ENCODE measurements at places on chromosomes 3 and 15.

DNA sequence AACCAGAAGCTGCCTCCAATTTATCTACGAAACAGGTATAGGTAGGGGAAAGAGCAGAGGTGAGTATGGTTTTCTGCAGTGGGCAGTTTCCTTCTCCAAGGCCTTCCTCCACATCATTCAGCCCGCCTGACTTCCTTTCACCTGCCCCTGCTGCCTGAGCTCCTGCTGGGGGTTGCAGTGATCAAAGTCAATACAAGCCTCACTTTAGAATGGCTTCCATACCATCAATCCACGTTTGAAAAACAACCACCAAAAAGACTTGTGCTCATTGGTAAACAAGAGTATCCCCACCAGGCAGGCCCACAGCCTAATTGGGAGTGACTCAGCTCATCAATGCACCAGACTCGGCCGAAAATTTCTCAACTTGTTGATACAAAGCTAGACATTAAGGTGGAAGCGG, 159.9 kb downstream of the MAGI1 start:
- DNase-seq: peak; percentile 33

GRCh38 chr15:47505712-47506328, 211.5 kb upstream of the SEMA6D start:
- DNase-seq: no peak

- DNase-seq: no peak
Observed at GRCh38 chr3:123028233-123028828, 768 bp upstream of the SEMA5B start.

GRCh38 chr3:100765437-100765975, 56.2 kb downstream of the TFG start:
- DNase-seq: no peak

- DNase-seq: no peak
Observed at GRCh38 chr15:24748812-24749439, 73.4 kb downstream of the NPAP1 start.

GRCh38 chr3:11019116-11019819, 26.7 kb downstream of the SLC6A1 start:
- DNase-seq: no peak

DNA sequence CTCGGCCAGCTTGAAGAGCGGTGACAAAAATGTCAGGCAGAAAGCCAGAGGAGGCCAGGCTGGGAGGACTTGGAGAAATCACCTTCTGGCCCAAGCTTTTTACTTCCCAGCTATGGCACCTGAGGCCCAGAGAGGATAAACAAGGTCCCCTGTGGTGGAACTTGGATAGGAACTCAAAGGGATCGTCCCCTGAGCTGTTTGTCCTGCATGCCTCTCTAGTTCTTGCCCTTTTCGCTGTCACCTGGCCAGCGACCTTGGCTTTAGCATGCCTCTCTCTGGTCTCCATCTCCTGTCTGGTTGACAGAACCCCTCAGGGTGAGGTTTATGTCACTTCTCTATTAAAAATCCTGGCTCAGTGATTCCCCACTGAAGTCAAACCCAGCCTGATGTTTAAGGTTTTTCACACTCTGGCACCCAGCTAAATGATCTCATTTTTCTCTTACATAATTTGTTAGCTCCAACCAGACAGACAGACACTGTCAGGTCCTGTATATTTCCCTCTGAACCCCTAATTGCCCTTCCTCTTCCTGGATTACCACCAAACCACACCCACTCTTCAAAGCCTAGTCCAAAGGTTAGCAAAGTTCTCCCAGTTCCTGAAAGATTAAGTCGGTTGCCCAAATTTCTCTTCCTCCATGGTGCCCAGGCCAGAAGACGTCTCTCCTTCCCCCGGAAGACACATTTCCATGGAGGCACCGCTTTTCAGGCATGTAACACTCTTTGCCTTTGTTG, 169.1 kb downstream of the FAM43A start:
- DNase-seq: no peak

DNA sequence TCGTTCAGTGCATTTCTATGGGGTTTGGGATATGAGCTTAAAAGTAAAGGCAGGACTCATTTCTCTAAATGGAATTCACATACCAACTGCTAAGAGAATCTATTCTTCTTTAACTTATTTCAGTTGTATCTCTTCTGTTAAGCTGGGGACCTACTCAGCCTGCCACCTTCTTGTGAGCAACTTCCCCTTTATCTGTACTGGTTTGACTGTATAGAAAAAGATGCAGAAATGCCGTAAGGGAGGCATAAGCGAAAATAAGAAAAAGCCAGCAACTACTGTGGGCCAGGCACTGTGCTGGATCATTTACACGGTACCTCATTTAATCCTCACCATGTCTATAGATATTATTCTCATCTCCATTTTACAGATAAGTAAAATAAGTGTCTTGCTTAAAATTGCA, 38.4 kb downstream of the RBMS3 start:
- DNase-seq: no peak

DNA sequence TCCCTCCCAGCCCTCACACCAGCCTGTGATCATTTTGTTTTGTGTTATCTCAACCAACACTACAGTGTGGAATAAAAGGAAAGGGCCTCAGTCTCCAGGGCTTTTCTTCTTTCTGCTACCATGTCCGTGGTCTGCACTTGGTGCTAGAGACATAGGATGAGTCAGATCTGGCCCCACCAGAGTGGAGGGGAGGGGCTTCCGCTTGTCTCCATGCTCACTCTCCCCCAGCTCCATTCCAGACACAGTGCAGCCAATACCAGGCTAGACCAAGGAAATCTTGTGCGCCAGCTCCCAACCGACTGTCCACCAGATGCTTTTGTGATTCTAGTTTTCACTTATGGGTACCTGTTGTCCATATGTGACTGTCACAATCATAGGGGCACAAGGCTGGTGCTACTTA, 51.9 kb upstream of the TMEM115 start:
- DNase-seq: no peak

- DNase-seq: no peak
Observed at GRCh38 chr15:59313641-59314332, 58.9 kb downstream of the MYO1E start.

- no peak for DNase-seq
Observed at GRCh38 chr3:130705501-130705900, 41.1 kb downstream of the PIK3R4 start.

DNA sequence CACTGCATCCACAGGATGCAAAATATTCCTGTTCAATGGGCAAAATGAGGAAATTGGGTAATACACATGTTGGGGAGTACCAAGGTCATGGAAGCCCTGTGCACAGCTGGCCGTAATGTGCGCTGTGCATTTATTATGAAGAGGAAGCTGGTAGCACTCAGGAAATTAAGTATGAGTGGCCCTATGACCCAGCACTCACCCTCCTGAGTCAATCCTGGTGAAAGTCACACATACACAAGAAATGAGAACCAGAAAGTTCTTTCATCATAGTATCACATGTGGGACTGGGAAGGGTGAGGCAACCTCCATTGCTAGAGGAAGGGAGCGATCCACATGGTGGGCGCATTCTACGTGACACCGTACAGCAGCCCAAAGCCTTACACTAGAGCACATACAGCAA, 11.4 kb upstream of the PRR20G start:
- no peak for DNase-seq

- peak; percentile 54 for DNase-seq
Observed at GRCh38 chr3:147191795-147192385, 214.5 kb downstream of the ZIC4 start.

DNA sequence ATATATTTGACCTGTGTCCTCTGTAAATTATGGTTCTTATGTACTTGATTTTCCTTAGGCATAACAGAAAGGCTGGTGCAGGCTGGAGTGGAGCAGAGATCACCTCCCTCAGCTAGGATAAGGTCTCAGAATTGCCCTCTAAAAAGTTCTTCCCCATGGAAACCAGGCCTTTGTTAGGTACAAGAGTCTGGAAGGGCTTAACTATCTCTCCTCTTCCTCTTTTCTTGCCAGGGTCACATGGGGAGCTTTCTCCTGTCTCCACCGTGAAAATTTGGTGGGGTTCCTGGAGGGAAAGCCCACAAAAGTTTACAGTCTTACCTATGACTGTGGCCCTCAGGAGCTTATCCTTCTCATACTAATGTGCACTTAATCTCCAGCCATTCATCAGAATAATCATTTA, 633.2 kb downstream of the MCTP2 start:
- DNase-seq: no peak

DNA sequence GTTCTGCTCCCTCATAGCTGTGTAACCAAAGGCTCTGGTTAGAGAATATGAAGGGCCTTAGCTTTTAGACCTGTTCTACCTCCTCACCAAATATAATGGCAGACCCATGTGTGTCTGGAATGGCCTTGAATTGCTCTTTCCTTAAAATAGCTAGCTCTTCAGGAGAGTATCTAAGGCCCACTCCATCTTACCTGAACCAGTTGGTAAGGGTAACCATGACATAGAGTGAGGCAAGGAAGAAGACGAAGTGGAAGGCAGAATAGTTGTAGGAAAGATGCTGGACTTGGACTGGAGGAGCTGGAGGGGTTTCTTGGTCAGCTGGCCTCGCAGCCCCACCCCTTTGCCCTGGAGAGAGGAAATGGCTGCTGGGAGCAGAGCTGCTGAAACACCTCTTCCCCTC, 3.1 kb downstream of the SERF2 start:
- DNase-seq: no peak

- no peak for DNase-seq
Observed at GRCh38 chr15:92375057-92375456, 18.6 kb upstream of the ST8SIA2 start.

- no peak for DNase-seq
Observed at GRCh38 chr15:68210409-68210756, 5.3 kb upstream of the CALML4 start.

GRCh38 chr3:190370369-190370768, 17.6 kb upstream of the CLDN16 start:
- no peak for DNase-seq

GRCh38 chr15:36791844-36792571, 212.6 kb downstream of the CDIN1 start:
- DNase-seq: no peak

GRCh38 chr3:104909198-104909597, 457.5 kb upstream of the ALCAM start:
- DNase-seq: no peak

GRCh38 chr3:177102553-177102952, 94.7 kb downstream of the TBL1XR1 start:
- no peak for DNase-seq

- DNase-seq: no peak
Observed at GRCh38 chr3:54299169-54299935, 177.0 kb downstream of the CACNA2D3 start.

DNA sequence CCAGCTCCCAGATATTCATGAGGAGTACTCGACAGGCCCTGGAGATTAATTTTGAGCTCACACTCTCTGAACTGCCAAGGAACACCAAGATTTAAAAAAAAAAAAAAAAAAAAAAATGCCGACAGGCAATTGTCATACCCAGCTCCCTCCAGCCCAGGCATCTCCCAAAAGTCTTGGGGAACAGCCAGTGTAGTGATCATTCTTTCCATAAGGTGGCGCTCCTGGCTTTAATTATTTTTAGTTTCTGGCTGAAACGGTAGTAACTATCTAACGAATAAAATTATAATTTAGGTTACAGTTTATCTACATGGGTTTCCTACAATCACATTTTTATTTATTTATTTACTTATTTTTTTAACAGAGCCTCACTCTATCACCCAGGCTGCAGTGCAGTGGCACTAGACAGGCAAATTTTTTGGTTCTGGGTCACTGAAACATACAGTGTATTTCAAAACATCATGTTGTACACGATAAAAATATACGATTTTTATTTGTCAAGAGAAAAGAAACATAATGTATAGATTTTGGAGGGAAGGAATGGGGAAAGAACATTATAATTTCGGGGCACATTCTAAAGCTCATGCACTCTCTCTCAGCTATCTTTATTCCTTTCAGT, 157.3 kb downstream of the ADAMTS9 start:
- DNase-seq: peak; percentile 29

- no peak for DNase-seq
Observed at GRCh38 chr3:77190374-77190773, 150.5 kb downstream of the ROBO2 start.

- DNase-seq: no peak
Observed at GRCh38 chr15:45744236-45744589, 109.4 kb downstream of the SQOR start.

DNA sequence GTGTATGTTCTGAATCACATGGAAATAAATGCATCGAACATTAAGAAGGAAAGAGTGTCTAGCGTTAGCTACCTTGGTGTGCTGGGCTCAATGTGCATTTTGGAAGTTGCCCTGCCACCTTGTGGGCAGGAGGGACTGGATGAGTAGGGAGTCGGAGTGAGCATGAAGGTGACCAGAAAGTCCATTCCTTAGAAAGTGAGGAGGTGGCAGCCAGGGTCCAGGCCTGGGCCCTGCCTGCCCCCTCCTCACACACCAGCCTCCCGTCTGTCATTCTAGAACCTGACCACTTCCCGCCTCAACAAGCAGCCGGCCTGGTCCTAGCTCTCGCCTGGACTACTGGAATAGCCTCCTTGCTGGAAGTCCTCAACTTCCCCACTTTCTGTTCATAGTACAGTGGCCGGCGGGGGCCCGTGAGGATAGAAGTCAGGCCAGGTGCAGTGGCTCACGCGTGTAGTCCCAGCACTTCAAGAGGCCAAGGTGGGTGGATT, 10.2 kb upstream of the GATA2 start:
- no peak for DNase-seq

GRCh38 chr15:79082363-79083070, 8.1 kb downstream of the RASGRF1 start:
- DNase-seq: no peak

DNA sequence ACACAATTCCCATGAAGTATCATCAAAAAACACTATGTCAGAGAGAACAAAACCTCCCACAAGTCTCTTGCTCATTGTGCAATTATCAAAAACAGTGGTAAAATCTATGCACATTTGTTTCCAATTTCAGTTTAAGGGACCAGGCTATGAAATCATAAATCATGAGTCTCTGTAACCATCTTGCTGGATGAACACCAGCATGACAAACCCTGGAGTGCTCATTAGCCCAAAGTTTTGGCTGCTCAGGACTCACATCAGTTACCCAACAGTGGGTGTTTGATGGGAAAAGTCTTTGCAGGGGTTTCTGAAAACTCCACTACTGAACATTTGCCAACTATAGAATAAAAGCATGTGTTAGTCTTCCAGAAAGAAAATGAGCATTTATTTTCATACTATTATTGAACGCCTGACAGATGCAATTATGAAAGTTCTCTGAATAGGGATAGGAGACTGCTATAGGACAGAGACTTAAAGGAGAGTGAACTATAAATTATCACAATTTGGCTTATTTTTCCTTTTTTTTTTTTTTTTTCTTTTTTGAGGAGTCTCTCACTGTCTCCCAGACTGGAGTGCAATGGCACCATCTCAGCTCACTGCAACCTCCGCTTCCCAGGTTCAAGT, 240.8 kb upstream of the KCNMB2 start:
- DNase-seq: no peak

GRCh38 chr3:11835028-11835639, 11.6 kb downstream of the TAMM41 start:
- DNase-seq: no peak

- no peak for DNase-seq
Observed at GRCh38 chr15:70967646-70968045, 75.0 kb downstream of the LRRC49 start.
